Muscle of back (tissue), 13 donors: ENCODE measurements at places on chromosomes 6 and 20. TPM values are rescaled to one million over a fixed set of nuclear protein-coding genes. Genes with fewer than 3 reads are reported as not detected.

DNA sequence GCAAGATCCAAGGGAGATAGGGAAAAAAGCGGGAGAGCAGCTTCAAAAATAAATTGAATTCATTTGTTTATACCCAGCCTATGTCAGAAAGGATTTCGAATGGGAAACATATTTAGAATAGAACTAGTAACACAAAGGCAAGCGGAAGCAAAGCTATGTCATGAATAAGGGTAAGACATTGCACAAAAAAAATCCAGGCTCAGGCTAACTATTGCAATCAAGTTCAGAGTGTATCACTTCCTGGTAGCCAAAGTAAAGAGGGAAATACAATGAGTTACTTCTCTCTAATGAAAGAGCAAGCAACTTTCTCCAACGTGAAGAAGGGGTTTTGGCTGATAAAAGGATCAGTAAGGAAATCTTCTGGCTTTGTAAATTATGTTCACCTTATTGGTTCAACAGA is 212.8 kb downstream of the ZMYND8 start:
- DNase-seq, result no peak

PRL gene
- 1.6 TPM for polyA plus RNA-seq

BPI gene
- polyA plus RNA-seq, result 0.12 TPM

CST1 gene
- polyA plus RNA-seq, result not detected

GRCh38 chr6:25175681-25176080 is 103.5 kb upstream of the CARMIL1 start:
- no peak for DNase-seq

GRCh38 chr20:10641467-10641866 is 32.3 kb downstream of the JAG1 start:
- no peak for DNase-seq

MOG gene
- polyA plus RNA-seq, result not detected

MANEA gene
- 13.5 TPM for polyA plus RNA-seq

PRR18 gene
- polyA plus RNA-seq, result 0.78 TPM

- DNase-seq, result no peak
Observed at GRCh38 chr6:19835605-19836004, 1.6 kb upstream of the ID4 start.

- peak; percentile 26 for DNase-seq
Observed at GRCh38 chr6:127343809-127344659, 625 bp upstream of the ECHDC1 start.

RAB22A gene
- 14.0 TPM for polyA plus RNA-seq

DNA sequence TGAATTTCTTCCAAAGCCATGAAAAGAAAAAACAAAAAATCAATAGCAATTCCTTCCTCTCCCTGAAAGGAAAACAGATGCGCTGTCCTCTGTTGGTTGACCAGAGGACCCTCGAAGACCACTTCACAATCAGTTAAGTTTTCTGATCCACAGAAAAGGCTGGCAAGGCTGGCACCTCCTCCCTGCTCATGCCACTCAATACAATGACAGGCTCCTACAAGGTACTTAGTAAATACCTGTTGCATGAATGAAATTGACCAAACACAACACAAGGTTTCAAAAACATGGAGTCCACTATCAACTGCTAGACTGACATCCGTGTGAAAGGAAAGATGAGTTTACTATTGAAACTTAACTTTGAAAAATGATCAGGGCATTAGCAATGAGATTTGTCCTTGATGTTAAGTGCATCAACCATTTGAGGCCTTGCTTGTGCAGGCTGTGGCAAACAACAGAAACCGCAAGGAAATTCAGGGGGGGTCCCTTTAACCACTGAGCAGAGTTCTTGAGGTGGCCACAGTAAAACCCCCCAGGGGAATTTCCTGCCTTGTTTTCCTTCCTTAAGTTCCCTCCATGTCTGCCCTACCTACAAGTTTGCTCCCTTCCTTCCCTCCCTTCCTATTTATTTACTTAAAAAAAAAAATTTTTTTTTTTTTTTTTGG is 27.9 kb upstream of the RTF2 start:
- DNase-seq, result no peak
